ENCODE measurements at places on chromosomes 12 and 14.

DNA sequence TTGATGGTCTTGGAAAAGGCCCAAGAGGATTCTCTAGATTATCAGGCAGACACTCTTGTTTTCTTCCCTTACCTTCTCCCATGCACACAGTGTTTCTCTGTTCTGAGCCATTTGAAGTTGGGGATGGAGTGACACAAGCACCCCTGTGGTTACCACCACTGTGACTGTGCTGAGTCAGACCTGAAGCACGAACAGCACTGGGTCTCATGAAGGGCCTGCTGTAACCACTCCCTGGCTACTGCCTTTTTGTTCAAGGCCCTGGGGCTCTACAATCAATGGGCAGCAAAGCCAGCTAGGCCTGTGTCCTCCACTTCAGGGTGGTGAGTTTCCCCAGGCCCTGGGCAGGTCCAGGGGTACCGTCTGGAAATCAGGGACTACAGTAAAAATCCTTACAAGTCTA lies 65.5 kb downstream of the TSPAN8 start:
- no peak for DNase-seq

DNA sequence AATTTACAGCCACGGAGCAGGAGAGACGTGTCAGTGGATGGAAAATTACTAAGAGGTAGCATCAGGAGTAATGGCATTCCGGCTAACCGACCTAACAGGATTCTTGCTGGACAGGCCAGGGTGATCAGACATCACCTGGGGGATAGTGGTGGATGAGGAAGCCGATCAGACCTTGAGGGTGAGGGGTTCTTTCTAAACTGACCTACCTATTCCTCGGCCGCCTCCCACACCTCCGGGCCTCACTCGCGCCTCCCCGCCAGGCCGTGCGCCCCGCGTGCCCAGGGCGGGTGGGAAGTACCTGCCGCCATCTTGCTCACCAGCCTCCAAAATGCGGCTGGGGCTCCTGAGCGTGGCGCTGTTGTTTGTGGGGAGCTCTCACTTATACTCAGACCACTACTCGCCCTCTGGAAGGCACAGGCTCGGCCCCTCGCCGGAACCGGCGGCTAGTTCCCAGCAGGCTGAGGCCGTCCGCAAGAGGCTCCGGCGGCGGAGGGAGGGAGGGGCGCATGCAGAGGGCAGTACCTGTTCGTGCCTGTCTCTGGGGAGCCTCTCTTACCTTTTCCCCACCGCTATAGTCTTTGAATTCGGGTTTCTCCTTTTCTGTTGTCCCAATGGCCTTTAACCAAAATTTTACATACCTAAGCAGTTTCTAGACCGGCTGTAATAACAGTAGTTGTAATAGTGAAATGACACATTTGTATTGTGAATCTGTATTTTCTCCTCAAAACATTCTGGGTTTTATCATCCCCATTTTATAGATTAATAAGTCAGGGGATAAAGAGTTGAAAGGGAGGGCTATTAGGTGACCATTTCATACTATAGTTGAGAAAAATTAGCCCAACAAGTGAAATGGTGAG lies at the start of gene TMPRSS12:
TMPRSS12 (plus strand) TSS at position 290 of the 857 bp plus-strand sequence; CDS start at position 329, 39 bp downstream.
- no peak for DNase-seq

- DNase-seq: no peak
Measured at GRCh38 chr12:418432-418831, 17.0 kb downstream of the CCDC77 start.

GRCh38 chr12:84507956-84508850 lies 404.4 kb downstream of the SLC6A15 start:
- no peak for DNase-seq

All from CD4-positive, alpha-beta T cell treated with Interleukin-10 for 1 hour (primary cell).